ENCODE measurements at places on chromosomes 6 and 20.

DNA sequence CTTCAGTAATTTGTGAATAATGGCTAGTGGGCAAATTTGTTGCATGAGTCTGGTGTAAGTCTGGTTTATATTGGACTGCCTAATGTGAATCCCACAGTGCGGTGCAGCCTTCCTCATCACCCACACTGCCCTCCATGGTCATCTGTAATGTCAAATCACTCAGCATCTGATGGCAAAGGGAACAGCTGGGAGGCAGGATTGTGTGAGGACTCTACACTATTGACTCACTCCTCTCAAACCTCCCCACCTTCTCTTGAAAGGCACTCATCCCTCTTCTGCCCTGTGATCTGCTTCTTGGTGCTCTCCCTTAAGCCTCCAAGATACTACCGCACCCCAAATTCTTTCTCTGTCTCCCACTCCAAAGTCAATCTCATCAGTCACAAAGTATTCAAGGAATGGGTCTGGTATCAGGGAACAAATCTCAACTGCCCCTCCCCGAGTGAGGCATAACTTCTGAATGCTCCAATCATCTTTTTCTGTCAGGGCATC lies 146.0 kb upstream of the BEND6 start:
- DNase-seq, result no peak

- DNase-seq, result no peak
These were observed 16.5 kb downstream of the PEDS1 start for GRCh38 chr20:50136822-50137599.

DNA sequence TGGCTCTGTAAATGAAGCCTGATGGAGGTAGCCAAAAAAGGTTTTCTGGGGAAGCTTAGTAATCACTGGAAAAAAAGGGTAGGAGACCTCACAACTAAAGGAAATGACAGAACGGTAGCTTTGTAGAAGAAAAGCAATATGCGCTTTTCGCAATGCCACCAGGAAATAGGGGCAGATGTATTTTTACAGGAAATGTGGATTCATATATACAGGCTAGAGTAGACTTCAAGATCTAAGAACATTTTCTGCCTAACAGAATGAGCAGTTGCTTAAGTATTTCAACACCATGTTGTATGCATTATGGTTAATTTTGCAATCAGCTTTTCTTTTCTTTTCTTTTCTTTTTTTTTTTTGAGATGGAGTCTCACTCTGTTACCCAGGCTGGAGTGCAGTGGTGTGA lies 219.6 kb downstream of the CD83 start:
- DNase-seq, result no peak

DNA sequence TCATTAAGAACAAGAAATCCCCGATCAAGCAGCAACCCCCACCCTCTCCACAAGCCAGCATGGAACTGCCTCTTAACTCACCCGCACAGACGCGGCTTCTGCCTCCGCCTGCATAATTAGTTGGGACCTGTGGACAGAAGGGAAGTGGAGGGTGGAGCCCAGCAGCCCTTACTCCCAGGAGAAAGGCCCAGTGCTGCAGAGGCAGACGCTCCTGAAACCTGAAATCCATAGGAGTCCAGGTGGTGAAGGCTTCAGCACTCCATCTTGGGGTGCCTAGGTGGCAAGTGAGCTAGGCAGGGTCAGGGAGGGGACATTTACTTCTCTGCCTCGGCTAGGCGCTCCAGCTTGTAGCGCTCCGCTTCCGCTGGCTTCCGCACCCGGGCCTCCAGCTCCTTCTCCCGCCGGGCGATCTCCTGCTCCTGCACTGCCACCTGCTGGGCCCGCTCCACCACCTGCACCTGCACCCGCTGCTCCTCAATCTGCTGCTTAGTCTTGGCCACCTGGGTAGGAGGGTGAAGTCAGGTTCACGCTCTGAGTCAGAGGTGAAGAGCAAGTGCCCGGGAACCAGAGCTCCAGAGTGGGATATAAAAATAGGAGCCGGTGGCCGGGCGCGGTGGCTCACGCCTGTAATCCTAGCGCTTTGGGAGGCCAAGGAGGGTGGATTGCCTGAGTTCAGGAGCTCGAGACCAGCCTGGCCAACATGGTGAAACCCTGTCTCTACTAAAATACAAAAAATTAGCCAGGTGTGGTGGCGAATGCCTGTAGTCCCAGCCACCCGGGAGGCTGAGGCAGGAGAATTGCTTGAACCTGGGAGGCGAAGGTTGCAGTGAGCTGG lies 10.7 kb downstream of the TUBB start:
- peak; percentile 63 for DNase-seq

DNA sequence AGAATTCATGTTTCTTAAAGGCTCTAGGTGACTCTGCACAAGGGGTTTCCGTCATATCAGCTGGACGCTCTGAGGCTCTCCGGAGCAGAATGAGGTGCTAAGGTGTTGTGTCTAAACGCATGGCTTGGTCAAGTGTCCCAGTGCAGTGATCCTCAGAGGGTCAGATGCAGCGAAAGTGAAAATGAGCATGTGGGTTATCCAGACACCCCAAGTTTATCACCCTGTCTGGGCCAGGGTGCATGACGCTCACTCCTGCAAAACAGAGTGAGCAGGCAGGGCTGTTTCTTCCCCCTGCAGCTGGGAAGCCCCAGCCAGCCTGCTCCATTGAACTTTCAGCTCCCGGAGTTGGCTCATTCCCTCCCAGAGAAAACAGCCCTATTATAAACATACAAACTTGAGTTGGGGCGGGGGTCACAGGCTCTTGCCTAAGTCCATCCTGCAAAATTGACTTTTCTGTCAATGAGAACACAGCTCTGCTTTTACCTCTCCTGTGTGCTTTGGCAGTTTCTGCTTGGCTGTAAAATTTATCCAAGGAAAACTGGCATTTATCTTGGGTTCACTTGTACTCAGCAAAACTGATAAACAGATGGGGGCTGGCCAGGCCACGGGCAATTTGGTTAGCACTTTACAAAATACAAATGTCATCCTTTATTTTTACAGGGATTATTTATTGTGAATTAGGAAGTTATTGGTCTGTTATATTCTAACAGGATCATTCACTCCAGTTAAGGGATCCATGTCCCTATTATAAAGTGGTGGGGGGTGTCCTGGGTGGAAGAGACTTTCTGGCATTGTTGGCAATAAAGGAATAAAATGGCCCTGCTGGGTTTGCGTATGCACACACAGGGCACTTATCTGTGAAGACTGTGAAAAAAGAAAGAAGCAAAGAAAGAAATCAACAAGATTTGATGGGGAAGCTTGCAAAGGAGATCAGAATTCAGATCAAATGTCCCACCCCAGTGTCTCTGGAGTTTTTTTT lies 154.9 kb downstream of the FOXA2 start:
- no peak for DNase-seq

- DNase-seq, result no peak
These were observed 16.6 kb downstream of the HLA-A start for GRCh38 chr6:29958921-29959320.

GRCh38 chr6:2848851-2849250 lies 7.2 kb upstream of the SERPINB1 start:
- peak; percentile 46 for DNase-seq

- DNase-seq, result no peak
These were observed 285.2 kb upstream of the STXBP5 start for GRCh38 chr6:146919017-146919416.

GRCh38 chr6:21522797-21523456 lies 70.6 kb upstream of the SOX4 start:
- no peak for DNase-seq

GRCh38 chr6:143158113-143158581 lies 97.5 kb downstream of the AIG1 start:
- DNase-seq, result no peak

DNA sequence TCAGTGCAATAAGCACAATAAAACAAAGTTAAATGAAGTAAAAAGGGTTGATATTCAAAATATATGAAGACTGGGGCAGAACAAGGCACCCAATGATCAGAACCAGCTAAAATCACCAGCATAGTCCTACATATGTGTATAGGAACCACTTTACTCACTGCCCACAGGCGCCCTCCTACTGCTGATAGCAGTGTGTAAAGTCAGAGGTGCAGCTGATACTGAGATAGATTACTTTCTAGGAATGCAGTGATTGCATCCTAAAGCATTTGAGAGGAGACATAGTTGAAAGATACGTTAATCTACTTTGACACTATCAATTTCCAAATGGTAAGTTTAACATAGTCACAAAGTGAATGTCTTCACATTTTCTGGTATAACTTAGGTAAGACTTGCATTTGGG lies 161.1 kb upstream of the MCHR2 start:
- DNase-seq, result no peak

- no peak for DNase-seq
These were observed 23.1 kb upstream of the MICB start for GRCh38 chr6:31474871-31475286.

- DNase-seq, result no peak
These were observed 433.2 kb downstream of the CD83 start for GRCh38 chr6:14550822-14551221.

DNA sequence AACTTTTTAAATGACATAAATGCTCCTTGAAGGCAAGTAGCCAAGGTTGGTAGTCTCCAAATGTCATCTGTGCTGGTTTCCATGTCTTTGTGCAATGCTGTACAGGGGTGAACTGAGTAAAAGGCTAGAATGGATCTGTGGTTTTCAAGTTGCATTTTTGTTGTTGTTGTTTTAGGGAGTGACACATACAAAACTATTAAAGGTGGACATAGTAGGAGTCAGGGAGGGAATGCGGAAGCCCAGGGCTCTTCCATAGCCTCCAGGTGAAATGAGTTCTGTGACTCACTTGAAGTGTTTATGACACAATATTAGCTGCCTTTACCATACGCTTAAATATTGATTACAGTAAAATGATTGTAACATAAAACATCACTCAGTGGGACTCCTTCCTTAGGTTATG lies 22.5 kb upstream of the QKI start:
- no peak for DNase-seq

- DNase-seq, result no peak
These were observed 85.2 kb upstream of the MAFB start for GRCh38 chr20:40774252-40774651.

DNA sequence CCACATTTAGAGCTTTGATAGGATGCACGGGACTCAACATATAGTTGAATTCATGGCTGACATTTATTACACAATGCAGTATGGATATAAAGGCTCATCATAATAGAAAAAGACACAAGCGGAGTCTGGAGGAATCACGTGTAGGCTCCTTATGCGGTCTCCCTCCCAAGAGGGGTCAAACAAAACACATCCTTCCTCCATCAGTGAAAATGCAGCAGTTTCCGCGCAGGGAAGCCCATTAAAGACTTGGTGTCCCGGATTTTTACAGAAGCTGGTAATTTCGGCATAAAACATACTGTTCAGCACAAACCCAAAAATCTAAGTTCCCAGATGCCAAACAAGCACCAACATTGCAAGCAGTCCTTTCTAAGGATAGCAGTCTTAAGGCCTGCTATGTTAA lies 1.1 kb downstream of the USP45 start:
- no peak for DNase-seq

DNA sequence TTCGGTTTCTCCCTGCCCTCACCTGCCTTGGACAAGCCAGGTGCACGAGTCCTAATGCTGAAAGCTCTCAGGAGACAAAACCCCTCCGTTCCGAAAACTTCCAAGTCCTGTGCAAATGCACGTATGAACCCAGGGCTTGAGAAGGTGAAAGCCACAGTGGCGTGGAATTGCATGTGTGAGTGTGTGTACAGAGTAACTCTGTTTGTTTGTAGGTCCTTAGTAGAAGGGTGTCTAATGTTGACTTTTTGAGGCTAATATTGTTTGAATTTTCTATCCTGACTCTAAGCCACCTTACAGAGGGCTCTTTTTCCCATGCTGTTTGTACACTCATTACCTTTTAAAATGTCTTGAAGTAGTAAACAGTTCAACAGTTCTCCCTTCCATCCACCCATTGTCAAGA lies 129.1 kb downstream of the FOXA2 start:
- no peak for DNase-seq

- no peak for DNase-seq
These were observed 3.1 kb upstream of the CSE1L start for GRCh38 chr20:49043000-49043399.

DNA sequence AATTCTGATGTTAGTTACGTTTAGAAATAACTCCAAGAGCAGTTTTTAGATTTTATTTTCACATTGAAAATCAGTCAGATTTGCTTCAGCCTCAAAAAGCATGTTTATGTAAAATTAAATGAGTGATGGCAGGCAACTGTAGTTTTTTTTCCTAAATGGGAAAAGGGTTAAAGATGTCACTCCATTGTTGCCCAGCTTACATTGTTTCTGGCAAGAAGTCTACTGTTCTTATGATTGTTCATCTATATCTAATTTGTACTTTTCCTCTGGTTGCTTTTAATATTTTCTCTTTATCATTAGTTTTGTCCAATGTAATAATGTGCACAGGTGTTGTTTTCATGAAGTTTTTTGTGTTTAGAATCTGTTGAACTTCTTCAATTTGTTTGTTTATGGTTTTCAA lies 6.7 kb upstream of the TTK start:
- DNase-seq, result no peak

DNA sequence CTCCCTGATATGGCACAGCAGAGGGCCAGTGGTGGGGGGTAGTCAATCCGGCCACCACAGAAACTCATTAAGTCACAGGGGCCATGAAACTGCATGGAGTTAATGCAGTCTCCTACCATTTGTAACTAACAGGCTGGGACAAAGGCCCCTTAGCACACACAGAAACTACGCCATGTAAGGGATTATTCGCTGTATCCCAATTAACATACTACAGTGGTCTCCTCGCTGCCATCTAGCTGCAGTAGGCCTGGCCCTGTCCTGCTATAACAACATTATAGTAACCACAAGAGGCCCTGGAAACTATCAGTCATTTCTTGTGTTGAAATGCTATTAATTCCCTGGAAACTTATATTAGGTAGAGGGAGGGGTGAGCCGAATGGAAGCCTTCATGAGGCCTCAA lies 72.3 kb upstream of the CCN2 start:
- no peak for DNase-seq

- no peak for DNase-seq
These were observed 105.7 kb downstream of the RNASET2 start for GRCh38 chr6:166850677-166851076.

- DNase-seq, result no peak
These were observed 29.2 kb upstream of the CGA start for GRCh38 chr6:87124074-87124473.

GRCh38 chr6:83430611-83431544 lies at the start of gene ME1:
ME1 (minus strand) TSS chr6:83431051; CDS start chr6:83430954, 97 bp downstream.
- DNase-seq, result peak; percentile 4

DNA sequence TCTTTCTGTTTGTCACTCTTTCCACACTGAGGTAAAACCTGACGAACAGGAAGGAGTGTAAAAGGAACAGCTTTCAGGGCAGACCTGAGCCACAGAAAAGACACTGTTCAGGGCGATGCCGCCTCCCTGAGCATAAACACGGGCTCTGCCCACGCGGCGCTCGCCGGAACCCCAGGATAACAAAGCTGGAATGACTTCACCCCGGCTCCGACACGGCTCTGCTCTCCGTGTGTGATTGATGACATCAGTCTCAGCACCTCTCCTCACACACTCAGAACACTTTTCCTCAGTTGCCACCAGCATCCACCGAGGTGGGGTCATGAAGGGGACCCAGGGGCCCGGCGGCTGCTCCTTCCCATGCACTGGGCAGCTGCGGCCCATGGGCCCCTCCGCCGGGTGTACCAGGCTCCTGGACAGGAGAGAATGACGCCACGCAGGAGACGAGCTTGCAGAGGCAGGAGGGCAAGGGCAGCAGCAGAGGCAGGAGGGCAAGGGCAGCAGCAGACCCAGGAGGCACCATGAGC lies 43.6 kb downstream of the DLL1 start:
- no peak for DNase-seq
